NCI-H1092 (cell line): ENCODE measurements at places on chromosomes 5 and 9.

- DNase-seq = no peak
These were observed 815 bp upstream of the ODF2 start for GRCh38 chr9:128454991-128455390.

DNA sequence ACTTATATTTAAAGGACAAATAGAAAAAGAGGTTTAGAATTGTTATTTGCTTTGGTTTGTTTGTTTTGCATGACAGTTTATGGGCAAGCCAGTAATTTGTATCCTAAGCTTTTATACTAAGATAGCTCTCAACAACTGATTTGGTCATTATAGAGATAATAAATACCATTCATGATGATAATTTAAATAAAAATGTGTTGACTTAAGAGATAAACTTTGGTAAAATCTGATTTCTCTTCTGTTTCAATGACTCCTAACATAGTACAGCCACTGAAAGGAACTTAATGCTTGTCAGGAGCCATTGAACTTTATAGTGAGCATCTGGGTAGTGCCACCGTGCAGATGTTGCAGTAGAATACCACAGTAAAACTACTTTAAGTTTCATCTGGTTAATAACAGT is 160.7 kb upstream of the ACOT12 start:
- no peak for DNase-seq

GRCh38 chr9:127154390-127155191 is 32.2 kb upstream of the ANGPTL2 start:
- no peak for DNase-seq

GRCh38 chr5:1442222-1443145 is 2.8 kb downstream of the SLC6A3 start:
- no peak for DNase-seq

- DNase-seq = no peak
These were observed 171.8 kb upstream of the MVB12B start for GRCh38 chr9:126154869-126155268.

GRCh38 chr5:78750281-78750680 is 101.7 kb upstream of the LHFPL2 start:
- DNase-seq = no peak

DNA sequence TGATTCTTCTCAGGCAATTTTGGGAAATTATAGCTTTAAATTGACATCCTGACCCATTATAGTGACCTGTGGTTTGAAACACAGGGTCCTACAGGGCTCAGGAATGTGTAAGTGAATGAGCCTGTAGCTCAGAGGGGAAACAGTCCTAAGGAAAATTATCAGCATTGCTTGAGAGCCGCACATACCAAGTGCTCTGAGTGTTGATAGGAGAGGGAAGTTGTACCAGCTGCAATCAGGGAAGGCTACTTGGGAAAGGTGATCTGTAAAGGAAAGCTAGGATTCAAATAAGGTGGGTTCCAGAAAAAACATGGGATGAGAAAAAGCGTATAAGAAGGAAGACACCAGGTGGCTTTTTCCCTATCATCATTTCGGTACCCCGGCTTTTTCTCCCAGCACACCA is 4.4 kb upstream of the SLC25A51 start:
- DNase-seq = no peak

DNA sequence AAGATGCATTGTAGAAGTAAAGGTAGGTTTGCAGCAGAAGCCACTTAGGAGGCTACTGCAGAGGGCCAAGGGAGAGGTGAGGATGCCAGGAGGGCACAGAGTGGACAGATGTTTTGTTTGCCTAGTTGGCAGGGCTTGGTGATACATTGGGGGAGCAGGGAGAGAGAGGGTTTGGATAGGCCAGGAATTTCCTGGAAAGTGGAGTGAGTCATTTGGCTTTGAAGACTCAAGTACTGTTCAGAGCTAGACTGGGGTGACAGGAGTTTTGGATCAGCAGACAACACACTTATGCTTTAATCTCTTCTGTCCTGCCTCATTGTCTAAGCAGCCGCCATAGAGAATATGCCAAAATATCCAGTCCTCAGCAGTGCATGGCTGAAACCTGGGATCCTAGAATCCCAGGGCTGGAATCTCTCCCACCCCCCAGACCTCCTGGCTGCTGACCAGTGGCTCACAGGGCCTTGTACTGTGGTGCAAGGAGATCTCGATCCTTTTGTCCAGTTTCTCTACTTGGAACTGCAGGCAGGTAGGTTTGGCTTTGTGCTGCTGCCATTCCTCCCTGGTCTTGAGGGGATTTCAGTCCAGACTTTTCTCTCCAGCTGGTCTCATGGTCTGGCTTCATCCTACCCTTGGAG is 11.0 kb downstream of the TMEM268 start:
- DNase-seq = no peak

GRCh38 chr5:157812086-157812485 is 46.9 kb downstream of the CLINT1 start:
- DNase-seq = no peak

DNA sequence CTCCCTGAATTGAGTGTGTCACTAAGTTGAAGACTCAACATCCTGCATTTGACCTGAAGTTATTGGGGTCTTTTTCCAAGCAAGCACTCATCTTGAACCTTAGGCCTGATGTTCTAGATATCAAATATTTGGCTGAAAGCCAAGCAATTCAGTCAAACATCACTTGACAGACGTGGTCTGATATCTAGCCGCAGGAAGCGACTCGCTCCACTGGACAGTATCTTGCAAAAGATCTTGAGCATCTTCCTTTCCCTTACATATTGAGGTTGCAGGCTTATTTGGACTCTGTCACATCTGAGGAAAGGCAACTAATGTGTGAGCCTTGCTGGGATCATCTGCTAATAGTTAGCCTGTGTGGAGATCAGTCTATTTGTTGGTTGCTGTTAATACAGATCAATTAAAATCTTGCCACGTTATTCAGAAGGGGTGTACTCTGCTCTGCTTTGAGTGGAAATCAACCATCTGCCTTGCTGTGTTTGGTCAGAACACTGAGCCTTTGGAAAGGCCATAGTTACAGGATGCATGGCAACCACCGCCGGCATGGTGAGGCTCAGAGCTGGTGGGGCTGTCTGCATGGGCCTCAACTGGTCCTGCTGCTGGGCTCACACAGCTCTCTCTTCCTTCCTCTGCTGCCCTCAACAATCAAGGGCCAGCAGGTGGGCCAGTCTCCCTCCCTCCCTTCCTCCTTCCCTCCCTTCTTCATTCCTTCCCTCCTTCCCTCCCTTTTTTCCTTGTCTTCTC is 166.9 kb upstream of the KLF9 start:
- DNase-seq = no peak

GRCh38 chr5:112914584-112914983 is 7.4 kb downstream of the REEP5 start:
- no peak for DNase-seq

- DNase-seq = no peak
These were observed 9.8 kb downstream of the GPR21 start for GRCh38 chr9:123043081-123043939.

DNA sequence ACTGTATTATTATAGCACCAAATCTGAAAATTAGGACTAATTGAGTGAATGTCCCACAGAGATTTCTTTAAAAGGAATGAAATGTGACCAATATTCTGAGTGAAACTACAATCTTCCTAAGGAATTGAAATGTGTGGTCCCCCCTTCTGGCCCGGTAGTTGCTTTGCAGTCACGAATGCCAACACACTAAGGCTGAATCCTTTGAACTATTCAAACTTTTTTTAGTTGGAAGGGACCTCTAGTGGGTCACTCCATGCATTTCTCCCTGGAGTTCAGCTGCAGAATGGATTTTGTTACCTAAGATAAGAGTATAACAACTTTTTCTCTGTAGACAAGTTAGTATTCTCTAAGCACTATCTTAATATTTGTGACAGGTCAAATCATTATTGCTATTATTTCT is 2.8 kb downstream of the CDH6 start:
- DNase-seq = no peak

GRCh38 chr5:158200619-158201018 is 341.7 kb upstream of the CLINT1 start:
- DNase-seq = no peak

DNA sequence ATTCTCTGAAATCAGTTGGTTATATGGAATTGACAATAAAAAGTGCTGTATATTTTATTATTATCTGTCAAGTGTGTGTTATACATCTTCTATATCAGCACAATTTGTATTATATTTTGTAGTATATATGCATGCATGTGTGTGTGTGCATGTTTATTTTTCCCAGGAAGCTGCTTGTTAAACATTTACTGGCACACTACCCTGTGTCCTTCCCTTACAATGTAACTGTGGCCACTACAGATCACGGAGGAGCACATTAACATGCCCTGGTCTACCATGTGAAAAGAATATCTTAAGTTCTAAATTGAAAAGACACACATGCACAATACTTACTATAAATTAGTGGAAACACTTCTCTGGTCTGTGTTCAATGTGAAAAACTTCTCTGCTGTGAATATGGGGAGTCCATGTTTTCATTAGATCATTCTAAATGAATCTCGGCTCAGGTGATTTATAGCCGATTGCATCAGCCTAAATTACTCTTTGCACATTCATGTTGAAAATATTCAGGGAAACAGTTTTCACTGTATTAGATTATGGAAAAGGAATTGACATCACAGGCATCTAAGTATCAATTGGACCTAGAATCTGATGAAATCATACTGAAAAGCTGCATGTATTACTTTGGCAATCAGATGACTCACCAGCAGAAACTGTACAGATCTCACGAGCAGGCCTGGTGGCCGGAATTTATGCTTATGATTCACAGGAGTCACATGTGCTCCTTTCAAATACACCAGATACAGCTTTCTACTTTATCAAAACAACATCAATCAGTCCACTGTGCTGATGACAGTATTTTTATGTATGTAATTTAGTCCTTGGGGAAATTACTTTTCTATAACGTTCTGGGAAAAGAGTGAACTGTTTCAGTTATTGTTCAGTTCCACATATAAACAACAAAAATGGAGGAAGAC is 39.4 kb downstream of the LURAP1L start:
- DNase-seq = peak; percentile 70

- no peak for DNase-seq
These were observed 109.9 kb upstream of the SLC1A3 start for GRCh38 chr5:36496471-36496870.

DNA sequence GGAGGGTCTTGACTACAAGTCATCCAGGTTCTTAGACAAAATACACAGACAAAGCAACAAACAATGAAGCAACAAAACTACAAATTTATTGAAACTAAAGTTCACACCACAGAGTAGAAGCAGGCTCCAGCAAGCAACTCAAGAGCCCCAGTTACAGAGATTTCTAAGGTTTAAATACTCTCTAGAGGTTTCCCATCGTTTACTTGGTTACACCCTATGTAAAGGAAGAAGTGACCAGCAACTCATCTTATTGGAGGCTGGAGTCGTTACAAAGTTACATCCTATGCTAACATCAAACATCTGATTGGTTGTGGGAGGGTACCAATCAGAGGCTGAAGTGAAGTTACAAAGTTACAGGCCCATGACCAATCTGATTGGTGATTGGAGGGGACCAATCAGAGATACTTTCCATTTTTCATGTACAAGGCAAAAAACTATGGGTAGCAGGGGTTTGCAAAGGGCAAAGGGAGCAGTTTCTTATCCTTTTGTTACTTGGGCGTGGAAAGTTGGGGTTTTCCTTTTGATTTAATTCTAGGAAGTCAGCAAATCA is 2292.6 kb upstream of the C9orf72 start:
- no peak for DNase-seq
